ENCODE measurements at places on chromosomes 2 and 18. TPM values are rescaled to one million over a fixed set of nuclear protein-coding genes. Genes with fewer than 3 reads are reported as not detected.

DNA sequence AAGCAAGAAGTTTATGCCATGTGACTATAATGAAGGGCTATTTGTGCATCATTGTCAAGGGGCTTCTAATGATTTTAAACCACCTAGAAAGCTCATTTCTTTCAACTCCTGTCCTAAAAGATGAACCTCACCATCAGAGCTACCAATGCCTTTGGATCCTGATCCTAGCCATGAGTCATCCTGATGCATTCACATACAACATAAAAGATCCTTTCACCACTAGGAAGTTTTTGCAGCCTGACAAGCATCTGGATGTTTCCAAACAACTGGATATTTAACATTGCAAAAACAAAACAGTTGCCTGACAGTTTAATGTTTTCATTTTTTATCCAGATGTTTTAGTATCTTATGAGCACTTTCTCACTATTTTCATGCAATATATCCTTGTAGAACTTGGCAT is 425.3 kb downstream of the MBD2 start:
- DNase-seq: no peak

The INPP5D gene
- not detected for total RNA-seq

- no peak for DNase-seq
These were observed 13.7 kb upstream of the ST3GAL5 start for GRCh38 chr2:85902496-85902895.

DNA sequence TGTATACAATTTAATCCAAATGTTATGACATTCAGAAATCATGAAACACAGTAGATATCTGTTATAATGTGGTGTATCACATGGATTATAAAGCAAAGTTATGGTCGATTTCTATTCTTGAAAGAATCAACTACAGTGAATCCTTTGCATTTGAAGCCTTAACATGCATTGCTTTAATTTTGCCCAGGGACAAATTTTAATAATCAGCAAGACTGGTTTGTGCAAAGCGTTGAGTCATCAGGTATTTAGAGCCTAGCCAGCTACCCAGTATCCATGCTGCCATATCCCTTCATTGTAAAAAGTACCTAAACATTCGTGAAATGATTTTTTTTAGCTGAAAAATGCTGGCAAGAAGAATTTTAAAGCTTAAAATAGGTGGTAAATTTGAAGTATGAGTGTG is 8.9 kb upstream of the SPDYA start:
- no peak for DNase-seq

The SOX11 gene
- not detected for total RNA-seq

The CLEC4F gene
- not detected for total RNA-seq

All from Caki2 (cell line).